ENCODE measurements at places on chromosomes 3 and 15.

GRCh38 chr3:161413127-161413854 lies 42.0 kb upstream of the SPTSSB start:
- DNase-seq = no peak

- no peak for DNase-seq
Observed at GRCh38 chr3:170511371-170511770, 74.5 kb downstream of the SLC7A14 start.

GRCh38 chr3:101954936-101955335 lies 105.6 kb downstream of the NFKBIZ start:
- no peak for DNase-seq

DNA sequence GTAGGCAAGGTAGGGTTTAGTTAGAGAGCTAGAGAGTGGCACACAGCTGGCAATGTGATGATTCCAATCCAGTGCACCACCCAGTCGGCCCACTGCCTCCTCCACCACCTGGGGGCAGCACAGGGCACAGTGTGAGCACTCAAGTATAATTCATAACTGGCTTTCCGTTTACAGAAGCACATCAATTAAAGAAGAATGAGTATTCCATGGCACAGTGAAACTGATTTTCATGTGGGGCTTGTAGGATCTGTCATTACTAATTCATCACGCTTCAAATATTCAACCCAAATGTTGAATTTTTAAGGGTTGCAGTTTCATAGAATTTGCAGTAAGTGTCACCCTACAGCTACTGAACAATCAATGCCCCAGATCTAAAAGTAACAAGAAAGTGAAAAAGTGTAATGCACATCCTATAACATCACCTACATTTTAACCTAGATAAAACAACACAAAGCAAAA lies 149.9 kb downstream of the IGSF11 start:
- DNase-seq = peak; percentile 70

DNA sequence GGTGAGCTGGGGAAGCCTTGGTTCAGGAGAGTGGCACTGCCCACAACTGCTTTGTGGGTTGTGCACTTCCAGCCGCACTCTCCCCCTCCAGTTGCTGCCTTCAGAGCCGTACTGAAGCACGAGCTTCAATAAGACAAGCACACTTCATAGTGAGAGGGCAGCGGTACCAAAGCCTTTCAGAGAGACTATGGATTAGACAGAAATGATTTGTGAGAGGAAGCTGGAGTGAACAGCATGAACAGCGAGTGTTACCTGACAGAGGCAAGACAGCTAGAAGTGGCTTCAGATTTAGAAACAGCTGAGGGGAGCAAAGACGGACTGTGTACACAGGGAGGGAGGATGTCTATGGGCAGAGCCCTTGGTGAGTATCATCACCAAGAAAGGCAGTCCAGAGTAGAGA lies 31.1 kb downstream of the HCLS1 start:
- DNase-seq = no peak

DNA sequence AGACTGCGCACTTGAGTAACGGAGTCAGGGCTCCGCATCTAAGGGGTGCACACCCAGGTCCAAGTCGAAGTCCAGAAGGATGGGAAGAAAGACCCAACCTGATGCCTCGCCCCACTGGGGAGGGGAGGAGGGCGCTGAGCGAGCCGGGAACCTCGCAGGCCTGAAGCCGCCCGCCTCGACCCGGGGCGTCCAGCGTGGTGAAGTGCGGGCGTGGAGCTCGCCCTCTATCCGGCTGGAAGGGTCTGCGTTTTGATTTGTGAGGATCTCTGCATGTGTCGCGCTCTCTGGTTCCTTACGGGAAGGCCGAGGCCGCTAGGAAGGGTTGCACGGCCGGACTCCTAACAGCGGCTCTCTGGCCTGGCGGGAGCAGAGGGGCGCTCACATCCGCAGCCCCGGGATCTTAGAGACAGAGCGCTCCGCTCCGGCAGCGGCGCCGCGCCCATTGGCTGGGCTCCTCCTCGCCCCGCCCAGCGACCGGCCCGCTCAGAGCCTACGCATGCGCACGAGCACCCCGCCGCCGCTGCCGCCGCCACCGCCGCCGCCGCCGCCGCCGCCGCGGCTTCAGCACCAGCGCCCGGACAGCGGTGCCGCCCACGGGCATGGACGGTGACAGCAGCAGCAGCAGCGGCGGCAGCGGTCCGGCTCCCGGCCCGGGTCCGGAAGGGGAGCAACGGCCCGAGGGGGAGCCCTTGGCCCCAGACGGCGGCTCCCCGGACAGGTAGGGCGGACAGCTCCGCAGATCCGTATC lies at the start of gene DISP2:
TSS of gene DISP2 (plus strand) at position 497 of the 748 bp plus-strand sequence. CDS start at position 600, 103 bp downstream.
- peak; percentile 82 for DNase-seq

- DNase-seq = no peak
Observed at GRCh38 chr3:27730774-27731659, 8.9 kb upstream of the EOMES start.

Data from effector CD4-positive, alpha-beta T cell (primary cell).